ENCODE measurements at places on chromosomes 1 and 21. TPM values are rescaled to one million over a fixed set of nuclear protein-coding genes. Genes with fewer than 3 reads are reported as not detected.

Gene CHI3L1
- 0.37 TPM for total RNA-seq

GRCh38 chr1:53678046-53678445 lies 60.9 kb downstream of the GLIS1 start:
- DNase-seq = no peak

Gene LHX8
- not detected for total RNA-seq

Gene KRTAP21-2
- not detected for total RNA-seq

DNA sequence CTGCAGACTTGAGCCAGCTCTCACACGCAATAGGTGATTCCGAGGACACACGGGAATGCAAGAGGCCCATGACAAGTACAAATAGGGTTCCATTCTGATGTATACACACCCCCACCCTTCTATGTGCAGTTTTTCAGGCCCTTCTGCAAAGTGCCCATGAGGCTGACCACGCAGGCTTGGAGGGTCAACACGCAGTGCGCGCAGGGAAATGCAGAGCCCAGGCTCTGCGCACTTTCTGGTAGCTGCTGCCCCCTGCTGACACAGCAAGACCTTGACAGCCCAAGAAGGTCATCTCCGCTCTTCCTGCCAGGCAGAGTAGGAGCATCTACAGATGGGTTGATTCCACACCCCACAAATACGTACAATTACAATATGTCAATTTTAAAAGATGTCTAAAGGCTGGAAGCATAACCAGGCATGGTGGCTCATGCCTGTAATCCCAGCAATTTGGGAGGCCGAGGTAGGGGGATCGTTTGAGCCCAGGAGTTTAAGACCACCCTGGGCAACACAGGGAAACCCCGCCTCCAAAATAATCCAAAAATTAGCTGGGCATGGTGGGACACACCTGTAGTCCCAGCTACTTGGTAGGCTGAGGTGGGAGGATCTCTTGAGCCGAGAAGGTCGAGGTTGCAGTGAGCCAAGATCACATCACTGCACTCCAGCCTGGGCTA lies 18.5 kb downstream of the SH3BP5L start:
- DNase-seq = peak; percentile 67

DNA sequence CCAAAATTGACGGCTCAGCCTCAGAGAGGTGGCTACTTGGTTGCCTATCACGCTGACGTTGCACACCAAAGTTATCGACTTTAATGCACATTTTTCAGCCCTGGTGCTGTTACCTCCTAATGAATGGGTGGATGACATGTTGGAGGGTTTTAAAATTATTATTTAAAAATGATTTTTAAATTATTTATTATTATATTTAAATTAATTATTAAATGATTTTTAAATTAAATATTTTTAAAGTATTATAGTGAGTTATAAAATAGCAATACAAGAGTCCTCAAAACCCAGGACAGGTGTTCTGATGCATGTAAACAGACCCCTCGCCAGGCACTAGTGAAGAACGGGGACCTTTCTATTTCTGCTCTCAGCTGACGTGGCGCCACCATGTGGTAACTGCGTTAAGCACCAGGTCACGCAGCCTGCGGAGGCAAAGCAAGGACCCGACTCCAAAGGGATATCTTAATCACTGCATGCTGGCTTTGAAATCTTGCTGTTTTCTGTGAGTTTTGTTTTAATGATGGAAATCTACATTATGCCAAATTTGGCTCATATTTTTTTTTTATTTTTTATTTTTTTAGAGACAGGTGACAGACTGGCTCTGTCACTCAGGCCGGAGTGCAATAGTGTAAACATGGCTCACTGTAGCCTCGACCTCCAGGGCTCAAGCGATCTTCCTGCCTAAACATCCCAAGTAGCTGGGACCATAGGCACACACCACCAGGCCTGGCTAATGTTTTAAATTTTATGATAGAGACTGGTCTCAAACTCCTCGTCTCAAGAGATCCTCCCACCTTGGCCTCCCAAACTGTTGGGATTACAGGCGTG lies 22.6 kb downstream of the CASP9 start:
- DNase-seq = peak; percentile 62

DNA sequence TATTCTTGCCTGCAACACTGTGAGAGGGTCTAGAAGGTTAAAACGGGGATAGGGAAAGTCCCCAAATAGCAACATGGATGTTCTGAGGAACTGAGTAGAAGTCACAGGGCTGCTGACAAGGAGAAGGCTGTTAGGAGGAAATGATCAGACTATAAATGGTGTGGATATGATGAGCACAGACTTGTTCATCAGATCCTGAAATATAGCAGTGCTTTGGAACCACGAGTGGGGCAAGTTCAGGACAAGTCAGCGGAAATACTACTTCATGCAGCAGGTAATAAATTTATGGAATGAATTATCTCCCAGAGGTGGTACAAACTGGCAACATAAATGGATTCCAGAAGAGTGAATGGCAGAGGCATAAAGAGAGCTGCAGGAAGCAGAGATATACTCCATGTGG lies 3.2 kb upstream of the KIAA0040 start:
- DNase-seq = no peak

GRCh38 chr21:43325968-43326715 lies 100.8 kb downstream of the SIK1 start:
- no peak for DNase-seq

- DNase-seq = no peak
Measured at GRCh38 chr1:52825868-52826267, 16.7 kb upstream of the ZYG11A start.

DNA sequence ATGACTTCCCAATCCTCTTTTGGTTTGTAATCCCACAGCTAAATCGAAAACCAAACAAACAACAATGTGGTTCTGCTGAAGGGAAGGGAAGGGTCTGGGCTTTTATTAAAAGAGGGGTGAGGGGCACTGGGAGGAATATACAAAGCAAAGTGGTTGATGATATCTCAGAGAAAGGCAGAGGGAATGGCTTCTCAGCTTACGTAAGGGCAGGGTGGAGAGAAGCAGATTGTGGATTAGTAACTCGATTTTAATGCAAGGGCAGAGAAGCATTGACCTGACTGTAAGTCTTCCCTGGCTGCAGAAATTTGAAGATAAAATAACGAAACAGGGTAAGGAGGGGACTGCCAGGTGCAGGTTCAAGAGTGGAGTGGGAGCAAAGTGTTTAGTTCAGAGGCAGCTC lies 438.2 kb upstream of the LRRC7 start:
- no peak for DNase-seq

DNA sequence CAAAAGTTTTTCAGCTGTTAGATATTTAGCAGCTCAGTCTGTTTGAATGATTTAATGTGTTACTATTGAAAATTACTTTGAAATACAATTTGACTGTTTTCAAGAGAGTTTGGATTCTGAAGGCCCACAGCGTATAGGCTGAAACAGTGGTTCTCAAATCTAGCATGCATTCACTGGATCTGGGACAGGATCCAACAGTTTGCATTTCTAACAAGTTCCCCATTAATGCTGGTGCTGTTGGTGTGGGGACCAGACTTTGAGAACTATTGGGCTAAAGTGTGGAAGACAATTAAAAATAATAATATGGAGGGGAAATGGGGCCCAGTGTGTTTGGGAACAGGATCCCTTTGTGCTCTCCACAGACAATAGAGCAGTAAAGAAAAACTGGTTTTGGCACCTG lies 31.9 kb downstream of the ITSN1 start:
- no peak for DNase-seq

Gene INAVA
- total RNA-seq = 0.25 TPM

DNA sequence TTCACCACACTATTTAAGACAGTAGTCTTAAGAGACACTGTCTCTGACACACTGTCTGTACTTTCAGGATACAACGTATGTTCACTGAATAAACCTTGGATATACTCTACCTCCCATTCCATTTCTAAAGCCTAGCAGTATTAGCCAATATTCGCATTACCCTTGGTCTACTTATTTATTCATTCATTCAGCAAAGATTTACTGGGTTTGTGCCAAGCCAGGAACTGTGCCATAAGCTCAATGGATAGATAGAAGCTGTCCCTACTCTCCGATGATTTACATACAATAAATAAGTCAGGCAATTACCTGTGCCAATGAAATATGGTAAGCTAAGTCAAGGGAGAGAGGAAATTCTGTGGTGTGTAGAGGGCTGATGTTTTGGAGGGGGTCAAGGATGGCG lies 195.2 kb upstream of the RAB4A start:
- no peak for DNase-seq
